ENCODE measurements at places on chromosomes 1 and 21.

- no peak for DNase-seq
Observed at GRCh38 chr21:43602266-43603232, 56.7 kb downstream of the HSF2BP start.

GRCh38 chr1:75677443-75677842, 47.1 kb upstream of the ACADM start:
- no peak for DNase-seq

GRCh38 chr1:62241371-62242131, 46.9 kb downstream of the L1TD1 start:
- DNase-seq, result no peak

GRCh38 chr1:59126366-59126765, 170.5 kb upstream of the FGGY start:
- no peak for DNase-seq

- no peak for DNase-seq
Observed at GRCh38 chr1:85308833-85309350, 32.5 kb upstream of the BCL10 start.

DNA sequence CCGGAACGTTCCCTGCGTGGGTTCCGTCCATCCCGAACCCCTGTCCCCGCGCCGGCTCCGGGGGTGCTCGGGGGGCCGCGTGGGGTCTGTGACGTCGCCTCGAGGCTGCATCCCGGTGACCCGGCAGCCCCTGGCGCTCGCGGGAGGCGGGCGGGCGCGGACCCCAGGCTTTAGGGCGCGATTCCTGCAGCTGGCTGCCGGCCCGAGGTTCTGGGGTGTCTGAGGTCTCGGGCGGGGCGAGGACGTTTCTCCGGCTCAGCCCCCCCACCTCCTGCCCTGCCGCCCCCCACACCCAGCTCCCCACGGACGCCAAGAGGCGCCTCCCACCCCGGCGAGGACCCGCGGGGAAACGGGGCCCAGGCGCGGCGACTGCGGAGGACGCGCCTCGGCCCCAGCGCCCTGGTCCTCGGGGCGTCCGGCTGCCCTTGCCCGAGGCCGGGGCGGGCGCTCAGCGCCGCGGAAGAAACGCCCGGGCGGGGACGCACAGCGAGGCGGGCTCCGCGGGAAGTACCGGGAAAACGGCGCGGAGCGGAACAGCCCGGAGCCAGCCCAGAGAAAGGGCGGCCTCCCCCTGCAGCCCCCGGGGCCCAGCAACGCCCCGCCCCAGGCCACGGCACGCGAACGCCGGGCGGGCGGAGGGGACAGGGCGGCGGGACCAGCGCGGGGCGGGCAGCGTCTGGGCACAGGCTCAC, 1.3 kb upstream of the PCBP3 start:
- DNase-seq, result no peak

DNA sequence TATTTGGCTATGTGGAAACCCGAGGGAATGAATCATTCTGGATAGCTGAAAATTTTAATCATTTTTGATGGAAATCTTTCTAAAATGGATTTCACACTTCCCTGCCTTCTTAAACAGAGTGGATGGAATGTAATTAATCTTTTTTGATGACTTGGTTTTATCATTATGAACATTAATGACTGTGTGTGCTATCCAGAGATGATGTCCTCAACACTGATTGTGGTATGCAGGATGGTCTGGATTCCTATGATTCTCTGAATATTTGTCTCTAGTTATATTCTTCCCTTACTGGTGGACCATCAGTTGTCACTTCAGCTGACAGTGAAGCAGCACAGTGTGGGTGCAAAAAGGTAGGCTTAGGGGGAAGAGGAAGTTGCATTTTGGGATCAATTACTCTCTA, 513.5 kb downstream of the LMO4 start:
- DNase-seq, result no peak

- DNase-seq, result no peak
Observed at GRCh38 chr1:240682166-240682858, 70.4 kb upstream of the GREM2 start.

- DNase-seq, result no peak
Observed at GRCh38 chr1:71245246-71245645, 164.4 kb upstream of the ZRANB2 start.

- no peak for DNase-seq
Observed at GRCh38 chr21:42389449-42389835, 6.4 kb downstream of the TMPRSS3 start.

DNA sequence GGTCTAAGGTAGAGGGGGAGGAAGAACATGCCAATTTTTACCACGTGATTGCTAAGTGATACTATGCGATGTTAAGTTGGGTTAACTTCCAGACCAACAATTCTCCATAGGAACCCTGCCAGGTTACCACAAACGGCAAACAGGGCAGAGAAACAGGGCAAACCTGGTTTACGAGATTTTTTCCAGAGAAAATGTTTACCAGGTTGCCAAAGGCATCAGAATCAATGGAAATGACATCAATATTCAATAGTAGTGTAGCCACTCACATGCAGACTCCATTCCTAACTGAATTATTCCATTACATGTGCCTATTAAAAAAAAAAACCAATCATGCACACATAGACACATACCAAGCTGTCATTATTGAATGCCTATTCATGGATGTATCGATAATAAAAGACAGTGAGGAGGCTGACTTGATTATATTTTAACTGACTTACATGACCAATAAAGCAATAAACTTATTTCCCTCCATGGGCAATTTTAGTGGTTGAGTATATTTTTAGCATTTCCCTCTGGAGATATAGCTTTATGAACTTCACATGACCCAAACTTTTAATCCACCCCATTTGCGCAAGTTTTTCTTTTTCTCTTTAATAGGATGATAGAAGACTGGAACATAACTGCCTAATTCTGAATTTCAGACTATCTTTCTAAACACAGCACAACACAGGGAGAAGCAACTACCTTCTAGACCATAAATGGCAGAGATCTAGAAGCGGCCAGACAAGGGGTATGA, 40.5 kb upstream of the KCNE1 start:
- DNase-seq, result no peak

Measured in RWPE1 (cell line).